ENCODE measurements at places on chromosomes 6 and 20. TPM values are rescaled to one million over a fixed set of nuclear protein-coding genes. Genes with fewer than 3 reads are reported as not detected.

- no peak for DNase-seq
Measured at GRCh38 chr6:16452348-16452747, 214.0 kb downstream of the GMPR start.

DNA sequence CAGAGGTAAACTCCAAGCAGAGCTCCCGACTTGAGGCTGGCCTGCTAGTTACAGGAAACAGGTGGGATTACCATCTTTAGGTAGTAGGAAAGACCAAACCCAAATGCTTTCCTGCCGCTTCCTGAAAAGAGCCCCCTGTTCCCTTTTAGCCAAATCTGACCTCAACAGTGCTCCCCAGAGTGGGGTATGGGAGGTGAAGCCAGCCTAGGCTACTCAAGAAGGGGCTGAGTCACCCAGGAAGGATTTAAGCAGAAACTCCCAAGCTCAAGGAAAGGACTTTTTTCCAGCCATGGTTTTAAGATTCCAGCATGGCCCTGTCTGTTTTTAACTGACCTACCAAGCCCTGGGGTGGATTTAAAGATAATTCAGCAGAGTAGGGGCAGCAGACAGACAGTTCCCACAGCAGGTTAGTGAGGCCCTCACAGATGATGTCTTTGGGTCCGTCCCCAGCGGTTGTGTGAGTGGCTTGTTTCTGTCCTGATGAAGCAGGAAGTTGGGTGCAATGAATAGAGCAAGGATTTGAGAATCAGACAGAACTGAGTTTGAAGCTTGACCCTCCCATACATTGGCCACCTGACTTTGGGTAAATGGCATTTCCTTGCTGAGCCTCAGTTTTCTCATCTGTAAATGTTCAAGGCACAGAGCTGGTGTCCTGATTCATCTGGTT is 76.9 kb upstream of the MAFB start:
- DNase-seq: no peak

GRCh38 chr6:167394339-167394738 is 69.5 kb downstream of the TTLL2 start:
- no peak for DNase-seq

DNA sequence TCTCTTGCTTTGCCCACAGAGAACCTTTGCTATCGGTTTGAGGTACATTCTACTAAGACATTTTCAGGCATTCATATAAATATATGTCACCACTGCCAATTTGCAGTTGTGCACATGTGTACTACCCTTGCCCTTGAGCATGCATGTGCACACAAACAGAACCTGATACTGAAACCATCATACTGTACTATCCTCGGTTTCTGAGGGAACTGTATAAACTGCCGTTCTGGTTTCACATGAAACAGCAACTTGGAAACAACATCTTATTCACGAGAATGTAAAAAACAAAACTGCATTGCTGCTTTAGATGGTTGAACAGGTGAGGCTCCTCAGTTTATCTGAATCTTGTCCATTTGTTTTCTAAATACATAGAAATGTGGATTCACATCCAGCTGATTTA is 151.2 kb upstream of the TMEM170B start:
- DNase-seq: no peak

- no peak for DNase-seq
Measured at GRCh38 chr20:37534401-37535157, 6.9 kb upstream of the BLCAP start.

DNA sequence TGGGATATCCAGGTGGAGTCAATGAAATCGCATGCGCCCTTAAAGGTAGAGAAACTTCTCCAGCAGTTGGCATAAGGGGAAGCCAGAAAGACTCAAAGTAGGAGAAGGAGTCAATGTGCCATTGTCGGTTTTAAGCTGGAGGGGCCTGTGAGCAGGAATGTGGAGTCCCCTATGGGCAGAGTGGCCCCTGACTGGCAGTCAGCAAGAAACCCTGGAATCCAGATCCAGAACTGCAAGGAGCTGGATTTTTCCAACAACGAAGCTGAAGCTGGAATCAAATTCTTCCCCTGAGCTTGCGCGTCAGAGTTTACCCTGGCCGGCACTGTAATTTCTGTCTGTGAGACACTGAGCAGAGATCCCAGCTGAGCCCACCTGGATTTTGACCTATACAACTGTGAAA is 315.0 kb downstream of the DHX35 start:
- no peak for DNase-seq

GRCh38 chr20:37327748-37328147 is 18.2 kb upstream of the SRC start:
- DNase-seq: peak; percentile 79

DNA sequence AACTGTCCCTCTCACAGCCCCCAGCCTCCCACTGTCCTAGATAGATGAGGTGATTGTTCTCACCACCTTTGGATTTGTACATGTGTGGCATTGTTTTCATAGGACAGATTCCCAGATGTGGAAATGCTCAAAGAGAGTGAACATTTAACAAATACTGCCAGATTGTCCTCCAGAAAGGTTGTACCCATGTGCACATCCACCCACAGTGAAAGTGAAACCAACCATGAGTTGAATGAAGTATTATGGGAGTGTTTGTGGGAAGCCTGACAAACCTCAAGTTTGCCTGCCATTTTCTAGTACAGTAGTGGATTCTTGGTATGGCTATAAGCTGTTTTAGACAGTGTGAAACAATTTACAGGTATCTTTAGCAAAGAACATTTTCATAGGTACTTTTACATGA is 42.7 kb downstream of the ANKRD6 start:
- DNase-seq: no peak

DNA sequence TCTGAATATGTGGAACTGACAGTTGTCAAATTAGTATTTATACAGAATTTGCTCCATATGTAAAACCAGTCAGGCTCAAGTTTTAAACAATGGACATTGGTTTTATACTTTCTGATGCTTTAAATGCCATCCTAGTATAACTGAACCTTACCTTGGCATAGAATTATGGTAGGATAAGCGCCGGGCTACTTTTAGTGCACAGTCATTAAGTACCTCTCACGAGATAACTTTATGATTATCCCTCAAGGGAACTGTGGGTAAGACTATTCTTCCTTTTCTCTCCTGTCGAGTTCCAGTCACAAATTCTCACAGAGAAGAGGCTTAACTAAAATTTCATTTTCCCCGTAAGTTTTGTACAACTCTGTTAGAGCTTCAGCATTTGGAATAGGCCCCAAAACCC is 110.6 kb upstream of the PTPRK start:
- no peak for DNase-seq

DNA sequence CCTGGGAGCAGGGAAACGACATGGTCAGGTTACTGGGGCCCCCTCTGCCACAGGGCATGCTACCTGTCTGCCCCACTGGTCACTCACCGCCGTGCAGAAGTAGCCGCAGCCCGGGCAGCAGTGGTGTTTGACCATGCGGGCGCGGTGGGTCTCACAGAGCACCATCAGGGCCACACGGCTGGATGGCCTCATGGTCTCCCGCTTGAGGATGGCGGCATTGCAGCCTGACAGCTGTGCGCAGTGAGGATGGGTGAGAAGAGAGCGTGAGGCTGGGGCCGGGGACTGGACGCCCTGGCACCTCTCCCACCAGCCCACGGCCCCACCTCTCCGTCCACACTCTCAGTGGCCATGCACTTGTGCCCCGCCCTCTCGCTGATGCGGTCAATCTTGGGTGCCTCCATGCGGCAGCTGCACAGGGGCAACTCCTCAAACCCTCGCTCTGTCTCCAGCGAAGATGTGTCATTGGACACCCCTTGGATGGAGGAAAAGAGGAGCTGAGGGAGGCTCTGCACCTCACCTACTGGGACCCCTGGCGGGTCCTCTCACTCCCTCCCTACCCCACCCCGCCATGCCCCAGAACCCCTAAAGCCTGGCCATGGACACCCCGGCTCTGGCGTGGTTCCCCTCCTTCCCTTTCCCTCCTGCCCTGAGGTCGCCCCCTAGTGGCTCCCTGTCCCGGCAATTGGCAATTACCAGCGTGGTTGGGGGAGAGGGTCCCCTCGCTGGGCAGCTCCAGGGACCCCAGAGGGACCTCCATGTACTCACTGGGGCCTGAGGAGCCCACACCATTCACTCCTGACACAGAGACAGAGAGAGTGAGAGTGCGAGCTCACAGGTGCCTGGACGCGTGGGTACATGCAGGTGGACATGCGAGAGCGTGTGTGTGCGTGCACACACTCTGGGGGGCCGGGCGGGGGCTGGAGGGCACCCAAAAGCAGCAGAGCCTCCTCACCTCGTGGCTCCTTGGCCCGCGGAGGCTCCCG is 8.9 kb downstream of the EHMT2 start:
- DNase-seq: no peak

The NKX2-2 gene
- not detected for total RNA-seq

The MAPK14 gene
- total RNA-seq: 23.9 TPM

The VARS1 gene
- total RNA-seq: 65.2 TPM

The C20orf173 gene
- total RNA-seq: not detected

The TCP11 gene
- not detected for total RNA-seq

All from psoas muscle (tissue), 8 donors.